Uterus (tissue), 4 donors: ENCODE measurements at places on chromosomes 2 and 18.

GRCh38 chr2:108101481-108101880 is 115.2 kb downstream of the SLC5A7 start:
- no peak for DNase-seq

DNA sequence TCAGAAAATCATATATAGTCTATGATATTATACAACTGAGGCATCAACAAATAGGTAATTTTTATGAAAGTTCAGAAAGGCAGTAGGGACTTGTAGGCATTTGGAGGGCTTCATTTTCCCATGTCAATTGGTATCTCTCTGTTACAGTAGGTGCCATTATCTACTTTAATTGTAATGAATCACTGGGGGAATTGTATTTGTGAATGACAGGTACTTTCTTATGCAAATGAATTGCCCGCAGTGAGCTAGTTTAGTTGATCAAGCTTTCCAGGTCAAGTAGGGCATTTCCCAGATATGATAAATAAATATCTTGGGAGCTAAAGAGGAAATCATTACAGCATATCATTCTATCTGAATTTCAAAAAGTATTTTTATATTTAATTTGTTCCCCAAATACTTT is 1116.3 kb downstream of the DPP10 start:
- DNase-seq = no peak

DNA sequence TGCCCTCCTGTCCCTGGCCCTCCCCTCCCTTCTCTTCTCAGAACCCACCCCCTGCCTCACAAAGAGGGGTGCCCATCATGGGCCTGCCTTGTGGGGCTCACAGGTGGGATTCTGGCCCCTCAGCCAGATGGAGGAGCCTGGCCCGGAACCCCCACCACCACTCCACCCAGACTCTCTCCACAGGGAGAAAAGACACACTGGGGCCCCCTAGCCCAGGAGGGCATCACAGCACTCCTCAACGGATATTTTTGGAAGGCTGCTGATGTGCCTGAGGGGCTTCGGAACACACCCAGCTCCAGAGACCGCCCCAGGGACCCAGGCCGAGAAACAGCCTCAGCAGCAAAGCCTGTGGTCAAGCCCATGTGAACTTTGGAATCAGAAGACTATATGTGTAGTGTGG is 9.9 kb downstream of the KCNIP3 start:
- no peak for DNase-seq

- DNase-seq = no peak
Measured at GRCh38 chr2:136101042-136101441, 16.9 kb downstream of the CXCR4 start.

GRCh38 chr2:74902281-74902860 is 56.1 kb upstream of the POLE4 start:
- no peak for DNase-seq

DNA sequence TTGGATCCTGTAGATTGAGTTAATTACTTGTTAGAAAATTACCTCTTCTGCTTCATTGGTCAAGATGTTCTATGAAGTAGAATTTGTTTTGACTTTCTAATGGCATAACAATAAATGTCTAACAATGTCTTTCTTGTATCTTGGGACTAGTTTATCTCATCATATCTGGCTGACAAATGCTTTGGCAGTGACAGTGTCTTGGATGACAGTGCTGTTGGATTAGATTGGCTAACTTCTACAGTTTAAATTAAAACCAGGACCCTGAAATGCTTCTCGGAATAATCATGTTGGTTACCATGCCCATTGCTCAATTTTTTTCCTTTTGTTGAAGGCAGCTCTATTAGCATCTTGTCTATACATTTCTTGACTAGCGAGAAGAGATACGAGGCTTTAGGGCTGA is 176.9 kb downstream of the PARD3B start:
- DNase-seq = no peak

DNA sequence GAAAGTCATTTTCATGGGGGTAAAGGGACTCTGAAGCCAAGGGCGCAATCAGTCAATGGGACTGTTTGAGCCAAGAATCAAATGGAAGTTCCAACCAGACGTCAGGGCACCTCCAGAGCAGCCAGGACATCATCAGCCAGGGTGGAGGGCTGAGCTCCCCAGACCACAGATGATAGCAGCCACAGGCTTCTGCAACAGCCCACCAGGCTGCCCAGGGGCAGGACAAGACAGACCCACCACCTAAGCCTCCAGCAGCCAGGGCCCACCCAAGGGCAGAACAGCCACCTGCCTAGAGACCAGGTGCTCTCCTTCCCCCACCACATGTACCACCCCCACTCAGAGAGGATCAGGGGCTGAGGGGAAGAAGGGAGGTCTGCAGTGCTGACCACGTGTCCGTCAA is 53.8 kb upstream of the SLC66A3 start:
- DNase-seq = no peak

DNA sequence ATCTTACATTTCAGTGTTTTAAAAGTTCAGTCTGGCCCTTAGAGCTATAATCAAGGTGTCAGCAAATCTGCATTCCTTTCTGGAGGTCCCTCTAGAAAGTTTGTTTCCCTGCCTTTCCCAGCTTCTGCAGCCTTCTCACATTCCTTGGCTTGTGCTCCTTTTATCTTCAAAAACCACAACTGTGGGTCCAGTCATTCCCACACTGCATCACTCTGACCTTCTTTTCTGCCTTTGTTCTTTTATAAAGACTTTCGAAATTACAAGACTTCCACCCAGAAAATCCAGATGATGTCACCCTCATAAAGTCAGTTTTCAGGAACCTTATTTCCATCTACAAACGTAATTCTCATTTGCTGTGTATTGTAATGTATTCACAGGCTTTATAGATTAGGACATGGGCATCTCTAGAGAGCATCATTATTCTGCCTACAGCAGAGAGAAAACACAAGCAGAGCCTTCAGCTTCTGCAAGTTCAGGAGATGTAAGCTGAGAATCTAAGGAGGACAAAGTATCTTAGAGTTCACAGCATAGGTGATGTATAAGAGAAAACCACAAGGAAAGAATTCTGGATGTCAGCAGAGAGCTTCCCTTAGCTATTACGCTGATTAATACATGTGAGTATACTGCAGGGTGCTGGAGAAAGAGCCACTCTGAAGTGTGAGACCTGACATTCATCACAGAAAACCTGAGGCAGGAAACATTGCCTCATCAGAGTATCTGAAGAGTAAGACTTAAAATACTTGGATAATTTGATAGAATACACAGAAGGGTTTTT is 1100.2 kb downstream of the CBLN2 start:
- no peak for DNase-seq

DNA sequence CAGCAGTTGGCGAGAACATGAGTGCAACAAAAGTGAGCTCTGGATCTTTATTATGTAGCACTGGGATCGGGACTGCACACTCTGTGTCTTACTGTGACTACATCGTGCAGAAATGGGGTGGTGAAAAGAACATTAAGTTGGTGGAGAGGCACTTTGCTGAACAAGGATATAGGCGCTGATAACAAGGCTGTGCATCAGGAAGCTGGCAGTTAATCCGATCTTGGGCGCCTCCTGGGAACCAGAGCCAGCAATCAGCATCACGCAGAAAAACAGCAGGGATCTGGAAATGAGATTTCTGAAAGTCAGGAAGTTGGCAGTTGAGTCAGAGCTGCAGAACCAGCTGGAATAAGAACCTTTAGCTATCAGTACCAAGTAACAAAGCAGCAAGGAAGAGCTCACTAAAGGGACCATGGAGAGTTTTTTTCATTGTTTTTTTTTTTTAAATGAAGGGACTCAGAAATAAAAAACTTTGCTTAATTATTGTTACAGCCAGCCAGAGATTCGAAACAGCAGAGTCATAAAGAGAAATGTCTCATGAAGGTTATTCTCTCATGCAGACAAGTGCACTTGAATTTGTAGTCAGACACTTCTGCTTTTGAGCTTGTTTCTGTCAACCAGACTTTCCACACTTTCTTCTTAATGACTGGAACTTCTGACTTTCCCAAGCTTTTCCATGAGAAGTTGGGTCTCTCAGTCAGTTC is 22.8 kb upstream of the MYO3B start:
- no peak for DNase-seq

- no peak for DNase-seq
Measured at GRCh38 chr2:10764896-10765295, 43.5 kb downstream of the ATP6V1C2 start.

DNA sequence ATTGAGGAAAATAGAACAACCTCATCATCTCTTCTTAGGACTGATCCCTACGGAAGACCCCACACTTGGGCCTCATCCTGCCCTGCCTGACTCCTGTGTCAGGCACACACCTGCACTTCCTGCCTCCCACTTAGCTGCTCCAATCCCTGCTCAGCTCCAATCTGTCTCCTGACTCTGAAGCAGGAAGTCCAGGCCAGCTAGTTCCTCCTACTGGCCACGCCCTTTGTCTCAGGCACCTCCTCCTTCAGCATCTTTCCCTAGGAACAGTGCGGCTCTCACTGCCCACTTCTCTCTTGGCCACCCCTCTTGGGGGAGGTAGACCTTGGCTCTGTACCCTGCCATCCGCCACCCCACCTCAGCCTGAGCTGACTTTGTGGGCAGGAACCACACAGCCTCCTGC is 135.8 kb downstream of the CELF4 start:
- no peak for DNase-seq

GRCh38 chr2:213691351-213691750 is 407.1 kb downstream of the SPAG16 start:
- DNase-seq = no peak

GRCh38 chr2:85769983-85770362 is 16.2 kb downstream of the ATOH8 start:
- DNase-seq = no peak

- no peak for DNase-seq
Measured at GRCh38 chr2:232420463-232421188, 14.0 kb downstream of the ALPG start.
